Activated CD4-positive, alpha-beta memory T cell treated with anti-CD3 and anti-CD28 coated beads for 36 hours (primary cell): ENCODE measurements at places on chromosomes 6 and 20. TPM values are rescaled to one million over a fixed set of nuclear protein-coding genes. Genes with fewer than 3 reads are reported as not detected.

Gene TAAR5
- total RNA-seq, result not detected

Gene E2F1
- 66.8 TPM for total RNA-seq

Gene ADGRF1
- total RNA-seq, result not detected

Gene RAD21L1
- total RNA-seq, result not detected

Gene OR2W1
- not detected for total RNA-seq

Gene ENPP5
- 0.10 TPM for total RNA-seq

DNA sequence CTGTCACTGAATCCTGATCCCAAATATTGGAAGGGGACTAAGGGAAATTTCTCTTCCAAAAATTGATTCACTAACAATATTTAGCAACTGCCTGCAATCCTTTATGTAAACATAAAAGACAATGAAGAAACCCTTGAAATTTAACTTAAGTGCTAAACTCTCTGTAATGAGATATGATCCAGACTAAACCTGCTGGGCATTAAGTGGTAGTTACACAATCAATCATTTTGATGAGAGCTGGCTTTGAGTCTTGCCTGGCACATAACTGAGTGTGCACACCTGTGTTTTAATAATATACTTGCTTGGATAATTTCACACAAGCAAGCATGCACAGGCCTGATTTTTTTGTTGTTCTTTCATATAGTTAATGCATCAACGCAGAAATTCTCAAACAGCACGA lies 9.8 kb upstream of the ZFP64 start:
- no peak for DNase-seq
- no peaks in the 10 kb centered on the region for H3K36me3 ChIP-seq
- H3K4me1 ChIP-seq, result no peaks in the 10 kb centered on the region
- H3K27me3 ChIP-seq, result no peaks in the 10 kb centered on the region
- no peak overlapping the region for H3K27ac ChIP-seq

DNA sequence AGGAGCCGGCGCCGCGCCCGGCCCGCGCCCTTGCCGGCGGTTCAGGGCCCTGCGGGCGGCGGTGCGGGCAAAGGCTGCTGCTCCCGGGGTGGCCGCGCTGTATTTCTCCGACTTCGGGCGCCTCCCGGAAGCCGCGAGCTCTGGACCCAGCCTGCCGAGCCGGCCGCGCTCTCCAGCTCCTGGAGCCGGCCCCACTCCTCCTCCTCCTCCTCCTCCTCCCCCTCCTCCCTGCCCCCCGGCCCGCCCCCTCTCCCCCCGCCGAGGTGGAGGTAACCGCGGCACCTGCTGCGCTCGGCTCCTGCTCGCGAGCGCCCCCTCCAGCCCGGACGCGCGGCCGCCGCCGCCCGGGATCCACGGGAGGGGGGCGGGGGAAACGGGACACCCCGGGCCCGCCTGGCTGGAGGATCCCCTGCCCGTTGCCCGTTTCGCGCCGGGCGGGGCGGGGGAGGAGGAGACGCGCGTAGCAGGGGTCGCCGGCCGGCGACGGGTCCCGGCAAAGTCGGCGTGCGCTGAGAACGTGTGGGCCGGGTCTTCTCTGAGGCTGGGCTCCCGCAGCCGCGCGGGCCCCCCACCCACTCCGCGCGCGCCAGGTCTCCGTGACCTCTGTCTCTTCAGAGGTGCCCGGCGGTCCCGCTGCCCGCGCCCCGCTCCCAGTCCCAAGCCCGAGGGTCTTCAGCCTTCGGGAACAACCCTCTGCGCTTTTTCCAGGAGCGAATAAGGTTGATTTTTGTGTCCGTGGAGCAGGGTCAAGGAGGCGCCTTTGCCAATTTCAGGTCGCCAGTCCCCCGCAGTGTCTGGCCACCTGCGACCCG lies at the start of gene SLC22A23:
Gene SLC22A23 (minus strand): TSS at position 153 of the 812 bp plus-strand sequence. CDS start 491 bp downstream, outside the sequence.
- DNase-seq, result peak; percentile 79
- peak within 1 kb of the TSS; percentile 71 for H3K4me3 ChIP-seq
- peaks cover 7% of the 10 kb centered on the region for H3K27me3 ChIP-seq
- peaks cover 5% of the 10 kb centered on the region for H3K4me1 ChIP-seq

DNA sequence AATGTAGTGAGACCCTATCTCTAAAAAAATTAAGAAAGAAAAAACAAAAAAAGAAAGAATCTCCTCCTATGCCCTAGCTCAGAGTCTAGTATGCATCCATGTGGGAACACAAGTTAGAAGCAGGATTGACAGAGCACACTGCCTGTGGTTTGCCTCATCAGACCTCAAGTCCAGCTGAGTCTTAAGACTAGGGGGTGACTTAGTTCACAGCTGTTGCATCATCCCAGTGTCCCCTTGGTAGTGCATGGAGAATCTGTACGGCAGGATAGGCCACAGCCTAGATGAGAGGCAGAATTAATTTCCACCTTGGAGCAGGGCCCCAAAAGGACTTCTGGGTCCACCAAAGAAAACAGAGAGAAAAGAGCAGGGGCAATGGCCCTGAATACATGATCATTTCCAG lies 13.7 kb downstream of the PNPLA1 start:
- peaks cover 33% of the 10 kb centered on the region for H3K27me3 ChIP-seq
- no peak overlapping the region for H3K4me3 ChIP-seq
- H3K4me1 ChIP-seq, result peaks cover 7% of the 10 kb centered on the region
- no peak for DNase-seq

GRCh38 chr6:161003336-161003735 lies 11.8 kb downstream of the MAP3K4 start:
- DNase-seq, result no peak
- H3K36me3 ChIP-seq, result no peaks in the 10 kb centered on the region
- no peak overlapping the region for H3K4me3 ChIP-seq
- no peaks in the 10 kb centered on the region for H3K27me3 ChIP-seq
- peaks cover 26% of the 10 kb centered on the region for H3K4me1 ChIP-seq

GRCh38 chr6:47512872-47513271 lies 35.3 kb downstream of the CD2AP start:
- DNase-seq, result no peak
- no peak overlapping the region for H3K4me3 ChIP-seq
- peaks cover 23% of the 10 kb centered on the region for H3K4me1 ChIP-seq
- no peak overlapping the region for H3K27ac ChIP-seq
- peaks cover 46% of the 10 kb centered on the region for H3K36me3 ChIP-seq

- H3K27me3 ChIP-seq, result no peaks in the 10 kb centered on the region
- H3K27ac ChIP-seq, result no peak overlapping the region
- no peak for DNase-seq
Observed at GRCh38 chr6:80282913-80283554, 176.6 kb downstream of the BCKDHB start.

- no peaks in the 10 kb centered on the region for H3K36me3 ChIP-seq
- DNase-seq, result no peak
- peaks cover 51% of the 10 kb centered on the region for H3K4me1 ChIP-seq
- peak overlapping the region; percentile 21 for H3K27ac ChIP-seq
- no peaks in the 10 kb centered on the region for H3K27me3 ChIP-seq
Observed at GRCh38 chr6:116388924-116389323, 18.2 kb downstream of the DSE start.

- H3K27ac ChIP-seq, result no peak overlapping the region
- no peaks in the 10 kb centered on the region for H3K36me3 ChIP-seq
- H3K4me3 ChIP-seq, result no peak overlapping the region
- H3K27me3 ChIP-seq, result peaks cover 9% of the 10 kb centered on the region
Observed at GRCh38 chr6:70338775-70339174, 35.9 kb upstream of the COL9A1 start.

DNA sequence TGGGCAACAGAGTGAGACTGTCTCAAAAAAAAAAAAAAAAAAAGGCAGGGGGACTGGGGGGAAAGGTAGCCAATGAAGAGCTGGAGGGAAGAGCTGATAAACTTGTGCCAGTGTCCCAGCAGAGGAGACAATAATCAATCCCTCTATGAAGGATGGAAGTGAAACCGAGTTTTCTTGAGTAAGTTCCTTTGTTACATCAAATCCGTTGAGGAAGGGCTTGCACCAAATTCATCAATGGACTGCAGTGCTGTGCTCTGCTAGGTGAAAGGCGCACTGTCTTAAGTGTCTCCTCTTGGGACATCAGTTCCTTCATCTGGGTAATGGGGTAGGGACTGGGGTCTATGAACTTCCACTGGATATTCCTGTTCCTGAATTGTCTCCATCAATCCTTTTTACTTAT lies 3.0 kb upstream of the CRIP3 start:
- no peak overlapping the region for H3K4me3 ChIP-seq
- no peak overlapping the region for H3K27ac ChIP-seq
- H3K4me1 ChIP-seq, result peaks cover 9% of the 10 kb centered on the region
- DNase-seq, result no peak

- H3K4me3 ChIP-seq, result no peak overlapping the region
- H3K27me3 ChIP-seq, result no peaks in the 10 kb centered on the region
- no peaks in the 10 kb centered on the region for H3K36me3 ChIP-seq
Observed at GRCh38 chr20:39630215-39630908, 668.2 kb downstream of the DHX35 start.

DNA sequence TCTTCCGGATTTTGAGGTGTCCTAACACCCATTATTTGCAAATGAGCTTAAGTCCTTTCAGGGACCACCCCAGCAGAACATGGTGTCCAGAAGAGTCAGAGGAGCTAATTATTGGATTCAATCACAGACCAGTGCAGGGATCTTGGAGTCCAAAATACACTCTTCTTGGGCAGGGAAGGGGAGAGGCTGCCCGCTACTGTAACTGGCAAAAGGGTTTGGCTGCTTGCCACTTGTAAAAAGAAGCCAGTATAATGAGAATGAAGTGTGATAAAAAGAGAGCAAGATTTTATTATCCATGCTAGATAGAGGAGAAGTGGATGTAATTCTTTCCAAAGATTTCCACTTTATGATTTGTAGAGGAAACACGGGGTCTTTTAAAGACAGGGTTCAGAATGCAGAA lies 19.3 kb downstream of the SPINT3 start:
- no peaks in the 10 kb centered on the region for H3K36me3 ChIP-seq
- no peak overlapping the region for H3K4me3 ChIP-seq
- peaks cover 8% of the 10 kb centered on the region for H3K27me3 ChIP-seq

GRCh38 chr6:22099231-22099630 lies 197.6 kb downstream of the PRL start:
- H3K4me3 ChIP-seq, result no peak overlapping the region
- no peaks in the 10 kb centered on the region for H3K4me1 ChIP-seq
- no peaks in the 10 kb centered on the region for H3K36me3 ChIP-seq
- no peak for DNase-seq
- no peak overlapping the region for H3K27ac ChIP-seq

- H3K27me3 ChIP-seq, result peaks cover 33% of the 10 kb centered on the region
- H3K4me3 ChIP-seq, result no peak overlapping the region
- no peak for DNase-seq
- H3K4me1 ChIP-seq, result peaks cover 12% of the 10 kb centered on the region
Observed at GRCh38 chr6:132362442-132363185, 38.7 kb downstream of the MOXD1 start.
